Fibroblast of skin of right quadriceps (primary cell): ENCODE measurements at places on chromosomes 3 and 15.

DNA sequence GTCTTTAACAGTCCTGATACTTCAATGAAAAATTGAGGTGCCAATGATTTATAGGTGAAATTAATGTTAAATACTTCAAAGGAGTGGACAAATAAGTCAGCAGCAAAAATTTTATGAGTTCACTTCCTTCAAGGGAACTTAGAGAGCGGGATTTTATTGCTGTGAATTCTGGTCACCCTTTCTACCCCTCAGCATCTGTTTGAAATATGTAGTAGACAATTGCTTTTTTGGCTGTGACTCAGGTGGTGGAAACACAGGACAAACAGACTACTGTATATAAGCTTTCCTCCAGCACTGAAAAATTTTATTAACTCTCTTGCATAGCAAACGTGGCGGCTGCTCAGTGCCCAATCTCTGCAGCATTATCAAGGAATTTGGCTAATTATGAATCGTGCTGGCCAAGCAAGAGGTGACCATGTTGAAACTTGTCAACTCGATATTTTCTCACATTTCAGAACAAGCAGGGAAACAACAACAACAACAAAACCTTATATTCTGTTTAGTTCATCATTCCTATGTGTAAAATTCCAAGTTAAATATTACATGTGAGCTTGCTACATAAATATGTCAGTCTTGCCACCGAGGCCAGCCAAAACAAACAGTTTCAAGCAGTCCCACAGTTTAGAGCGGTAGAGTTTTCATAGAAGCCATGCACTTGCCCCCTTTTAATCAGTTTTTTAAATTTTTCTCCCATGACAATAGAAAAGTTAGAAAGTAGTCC lies 420.2 kb downstream of the FOXP1 start:
- peak; percentile 45 for DNase-seq

GRCh38 chr15:63597038-63597790 lies at the start of gene FBXL22:
Gene FBXL22 (plus strand): TSS chr15:63597387. CDS start chr15:63597393, 6 bp downstream.
- peak; percentile 42 for DNase-seq

DNA sequence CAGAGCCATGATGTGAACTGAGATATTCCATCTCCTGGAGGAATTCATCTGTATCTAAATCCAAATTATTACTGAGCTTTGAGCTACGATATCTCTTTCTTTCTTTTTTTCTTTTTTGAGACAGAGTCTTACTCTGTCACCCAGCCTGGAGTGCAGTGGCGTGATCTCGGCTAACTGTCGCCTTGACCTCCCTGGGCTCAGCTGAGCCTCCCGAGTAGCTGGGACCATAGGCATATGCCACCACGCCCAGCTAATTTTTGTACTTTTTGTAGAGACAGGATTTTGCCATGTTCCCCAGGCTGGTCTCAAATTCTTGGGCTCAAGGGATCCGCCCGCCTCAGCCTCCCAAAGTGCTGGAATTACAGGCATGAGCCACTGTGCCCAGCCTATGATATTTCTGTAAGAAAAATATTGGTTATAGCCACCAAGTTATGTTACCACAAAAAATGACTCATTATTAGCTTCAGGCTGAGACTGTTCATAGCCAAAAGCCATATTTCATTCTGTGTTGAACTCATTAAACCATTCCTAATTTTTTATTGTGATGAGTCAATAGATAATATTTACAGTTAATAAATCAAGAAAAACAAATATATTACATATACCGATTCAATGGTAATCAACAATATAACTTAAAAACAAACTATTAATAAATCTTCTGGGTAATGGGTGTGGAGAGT lies 27.1 kb upstream of the SLC30A4 start:
- DNase-seq: peak; percentile 80

GRCh38 chr3:79140708-79141107 lies 627.1 kb downstream of the ROBO1 start:
- DNase-seq: peak; percentile 61

DNA sequence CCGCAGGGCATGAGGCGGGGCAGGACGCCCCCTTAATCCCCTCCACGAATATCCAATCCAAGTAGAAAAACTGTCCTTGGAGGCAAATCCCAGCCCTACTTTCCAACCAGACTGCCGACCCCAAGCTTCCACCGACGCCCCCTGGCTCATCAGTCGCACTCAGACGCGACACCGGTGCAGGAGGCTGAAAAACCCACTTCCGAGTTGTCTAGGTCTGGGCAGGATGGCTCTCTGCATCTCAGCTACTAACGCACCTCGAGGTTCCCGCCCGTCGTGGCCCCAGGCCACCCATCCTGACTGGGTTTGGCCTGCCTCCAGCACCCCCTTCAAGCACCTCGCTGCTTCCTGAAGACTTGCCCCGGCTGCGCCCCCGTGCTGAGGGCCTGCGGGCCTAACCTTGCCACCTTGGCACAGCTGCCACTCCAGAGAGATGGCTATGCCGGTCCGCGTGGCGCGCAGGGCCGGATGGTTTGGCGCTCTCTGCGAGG lies 15.5 kb downstream of the RGMA start:
- no peak for DNase-seq

GRCh38 chr3:124384527-124384926 lies 345.7 kb upstream of the UMPS start:
- no peak for DNase-seq

DNA sequence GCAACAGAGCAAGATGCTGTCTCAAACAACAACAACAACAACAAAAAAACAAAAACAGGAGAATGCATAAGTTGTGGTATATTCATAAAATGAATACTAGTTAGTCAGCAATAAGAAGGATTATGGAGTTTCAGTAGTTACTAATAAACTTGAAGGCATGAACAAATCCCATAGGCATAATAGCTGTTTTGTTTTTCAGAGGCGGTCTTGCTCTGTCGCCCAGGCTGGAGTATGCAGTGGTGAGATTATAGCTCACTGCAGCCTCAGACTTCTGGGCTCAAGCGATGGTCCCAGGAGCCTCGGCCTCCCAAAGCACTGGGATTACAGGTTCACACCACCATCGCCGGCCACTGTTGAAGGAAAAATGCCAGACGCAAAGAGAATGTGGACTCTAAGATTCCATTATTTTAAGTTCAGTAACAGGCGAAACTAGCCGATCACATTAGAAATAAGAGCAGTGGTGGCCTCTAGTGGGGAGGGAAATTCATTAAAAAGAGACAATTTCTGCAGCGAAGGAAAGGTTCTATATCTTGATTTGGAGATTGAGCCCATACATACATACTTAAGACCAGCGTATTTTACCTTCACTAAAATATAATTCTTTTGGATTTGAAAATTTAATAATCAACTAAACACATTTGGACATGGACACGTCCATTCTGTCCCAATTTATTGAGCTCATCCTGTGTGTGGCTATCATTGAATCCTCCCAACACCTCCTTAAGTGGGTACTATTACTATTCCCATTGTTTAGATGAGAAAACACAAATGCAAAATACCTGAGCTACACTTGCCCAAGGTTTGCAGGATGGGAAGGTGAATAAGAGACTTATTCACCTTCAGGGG lies 27.4 kb upstream of the HDAC11 start:
- peak; percentile 52 for DNase-seq
